Nephron progenitor cell (in vitro differentiated cells): ENCODE measurements at places on chromosomes 1 and 21.

- no peak for DNase-seq
These were observed 15.9 kb downstream of the RCAN1 start for GRCh38 chr21:34598931-34599400.

GRCh38 chr1:150525348-150525747 is 9.8 kb downstream of the FALEC start:
- no peak for DNase-seq

DNA sequence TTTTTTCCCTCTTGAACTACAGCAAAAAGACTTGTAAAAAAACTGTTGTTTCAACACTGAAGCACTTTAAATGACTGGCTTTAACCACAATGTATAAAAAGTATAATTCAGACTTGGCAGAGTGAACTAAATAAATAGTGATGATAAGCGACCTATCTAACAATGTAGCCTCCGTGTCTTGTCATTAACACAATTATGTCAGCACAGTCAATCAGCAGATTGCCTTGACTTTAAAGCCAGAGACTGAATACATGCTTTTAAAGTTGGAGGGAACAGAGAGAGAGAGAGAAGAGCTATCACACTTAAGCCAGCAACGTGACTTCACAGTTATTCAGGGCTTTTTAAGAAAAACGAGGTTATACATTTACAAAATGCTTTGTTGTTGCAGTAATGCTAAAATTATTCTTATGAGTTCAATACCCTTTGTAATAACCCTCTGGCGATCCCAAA is 378.1 kb downstream of the LMO4 start:
- DNase-seq = no peak

DNA sequence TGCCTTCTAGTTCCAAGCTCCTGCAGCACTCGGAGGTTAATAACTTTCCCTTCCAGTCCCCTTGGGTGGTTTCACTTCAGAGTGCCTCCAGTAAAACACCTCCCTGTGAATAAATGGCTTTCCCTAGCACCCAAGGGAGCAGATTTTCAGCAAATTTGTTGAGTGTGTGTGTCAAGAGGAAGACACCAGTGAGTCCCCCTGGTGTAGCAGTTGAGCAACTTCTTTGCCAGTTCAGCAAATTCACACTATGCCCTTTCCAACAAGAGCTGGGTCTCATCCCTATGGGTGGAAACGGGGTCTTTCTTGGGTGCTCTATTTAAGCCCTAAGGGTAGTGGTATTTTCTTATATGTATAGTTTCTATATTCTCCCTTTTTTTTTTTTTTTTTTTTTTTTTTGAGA is 806 bp upstream of the AADACL4 start:
- DNase-seq = no peak

- DNase-seq = no peak
These were observed 60.0 kb upstream of the IVNS1ABP start for GRCh38 chr1:185376840-185377635.

- no peak for DNase-seq
These were observed 2.3 kb downstream of the FUBP1 start for GRCh38 chr1:77976433-77977076.

GRCh38 chr21:27831816-27832569 is 865.1 kb upstream of the ADAMTS5 start:
- DNase-seq = no peak

- DNase-seq = no peak
These were observed 51.7 kb downstream of the BACE2 start for GRCh38 chr21:41219498-41220207.

DNA sequence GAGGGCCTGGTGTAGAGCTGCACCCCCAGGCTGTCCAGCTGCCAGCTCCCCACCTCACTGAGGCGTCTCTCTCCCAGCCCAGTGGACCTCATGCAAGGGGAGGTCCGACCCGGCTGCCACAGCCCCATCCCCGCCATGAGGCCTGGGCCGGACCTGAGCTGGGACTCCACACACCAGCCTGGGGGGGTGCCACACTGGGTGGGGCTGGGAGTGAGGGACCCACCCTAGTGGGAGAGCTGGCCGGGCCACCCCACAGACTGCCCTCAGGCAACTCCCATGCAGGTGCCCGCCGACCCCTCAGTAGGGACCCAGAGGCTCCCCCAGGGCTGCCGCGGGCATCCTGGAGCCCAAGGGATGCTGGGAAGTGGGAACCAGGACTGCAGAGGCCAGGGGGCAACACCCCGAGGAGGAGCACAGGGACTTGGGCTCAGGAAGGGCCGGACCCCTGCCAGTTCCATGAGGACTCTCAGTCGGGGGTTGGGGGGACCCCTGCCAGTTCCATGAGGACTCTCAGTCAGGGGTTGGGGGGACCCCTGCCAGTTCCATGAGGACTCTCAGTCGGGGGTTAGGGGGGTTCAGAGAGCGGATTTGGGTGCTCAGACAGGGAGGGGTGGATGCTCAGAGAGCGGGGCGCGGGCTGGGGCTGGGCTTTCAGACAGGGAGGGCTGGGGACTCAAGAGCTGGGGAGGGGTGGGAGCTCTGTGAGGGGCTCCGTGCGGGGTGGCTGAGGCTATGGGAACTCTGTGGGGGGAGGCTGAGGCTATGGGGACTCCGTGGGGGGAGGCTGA is 1.2 kb upstream of the RNF223 start:
- DNase-seq = peak; percentile 7

GRCh38 chr1:246680696-246681130 is 43.5 kb upstream of the SCCPDH start:
- DNase-seq = peak; percentile 31

DNA sequence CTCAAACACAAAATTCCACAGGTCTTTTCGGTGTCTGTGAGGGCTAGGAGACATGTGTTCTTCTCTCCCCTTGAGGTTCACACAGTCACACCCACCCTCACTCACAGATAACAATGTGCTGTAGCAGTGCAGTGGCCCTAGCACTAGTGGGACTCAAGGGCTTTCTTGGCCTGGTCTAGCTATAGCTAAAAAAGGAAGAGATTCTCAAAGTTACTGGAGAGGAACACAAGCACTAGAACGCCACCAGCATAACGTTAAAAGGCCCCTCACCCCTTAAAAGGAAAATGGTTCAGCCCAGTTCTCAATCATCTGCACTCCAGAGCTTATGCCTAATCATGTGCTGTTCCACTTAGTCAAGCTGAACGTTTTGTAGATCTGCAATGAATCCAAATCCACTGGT is 39.5 kb downstream of the RGS8 start:
- no peak for DNase-seq

GRCh38 chr1:191890433-191891088 is 267.7 kb upstream of the RGS18 start:
- DNase-seq = no peak

- DNase-seq = peak; percentile 89
These were observed 31.5 kb downstream of the CHD5 start for GRCh38 chr1:6148497-6149241.

DNA sequence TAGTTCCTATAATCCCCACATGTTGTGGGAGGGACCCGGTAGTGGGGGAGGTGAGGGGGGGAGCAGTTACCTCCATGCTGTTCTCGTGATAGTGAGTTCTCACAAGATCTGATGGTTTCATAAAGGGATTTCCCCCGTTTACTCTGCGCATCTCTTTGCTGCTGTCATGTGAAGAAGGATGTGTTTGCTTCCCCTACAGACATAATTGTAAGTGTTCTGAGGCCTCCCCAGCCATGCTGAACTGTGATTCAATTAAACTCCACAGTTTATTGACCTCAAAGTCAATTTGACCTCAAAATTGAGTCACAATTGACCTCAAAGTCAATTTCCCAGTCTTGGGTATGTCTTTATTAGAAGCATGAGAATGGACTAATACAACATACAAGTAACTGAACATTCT is 19.7 kb downstream of the DPH5 start:
- no peak for DNase-seq

DNA sequence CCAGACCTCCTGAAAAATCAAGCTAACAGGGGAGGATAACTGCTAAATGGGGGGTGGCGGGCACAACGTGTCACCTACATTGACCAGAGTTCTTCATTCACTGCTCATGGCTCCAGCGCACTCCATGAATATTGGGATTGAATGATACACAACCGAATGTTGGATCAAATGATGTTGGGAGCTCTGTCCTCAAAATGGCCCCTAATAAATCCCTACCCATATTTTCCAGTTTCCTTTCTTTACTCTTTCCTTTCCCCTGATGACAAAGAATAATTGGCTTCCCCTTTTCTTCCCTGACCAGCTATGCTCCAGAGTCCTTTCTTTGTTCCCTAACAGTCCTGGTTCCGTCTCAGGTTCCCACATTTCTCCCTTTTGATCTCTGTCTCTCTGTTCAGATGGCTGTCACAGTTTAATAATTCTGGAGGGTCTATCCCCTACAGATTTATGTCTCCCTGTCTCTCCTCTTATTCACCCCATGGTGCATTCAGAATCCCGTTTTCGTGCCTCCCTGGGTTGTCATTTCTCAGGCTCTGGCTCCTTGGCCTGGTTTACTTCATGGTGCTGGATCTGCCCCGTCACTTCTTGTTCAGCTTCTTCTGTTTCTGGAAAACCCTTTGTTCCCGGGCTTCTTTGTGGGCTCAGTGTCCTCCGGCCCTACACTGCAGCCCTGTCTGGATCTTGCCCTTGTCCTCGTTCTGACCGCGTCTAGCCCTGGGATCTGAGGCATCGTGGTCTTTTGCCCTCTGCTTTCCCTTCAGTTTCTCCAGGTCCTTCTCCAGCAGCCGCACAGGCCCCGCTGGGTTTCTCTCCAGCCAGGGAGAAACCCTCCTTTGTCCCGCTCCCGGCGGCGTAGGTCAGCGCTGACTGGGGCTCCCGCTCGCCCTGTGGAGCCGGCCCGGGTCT is 78.3 kb downstream of the NDUFS5 start:
- peak; percentile 60 for DNase-seq

DNA sequence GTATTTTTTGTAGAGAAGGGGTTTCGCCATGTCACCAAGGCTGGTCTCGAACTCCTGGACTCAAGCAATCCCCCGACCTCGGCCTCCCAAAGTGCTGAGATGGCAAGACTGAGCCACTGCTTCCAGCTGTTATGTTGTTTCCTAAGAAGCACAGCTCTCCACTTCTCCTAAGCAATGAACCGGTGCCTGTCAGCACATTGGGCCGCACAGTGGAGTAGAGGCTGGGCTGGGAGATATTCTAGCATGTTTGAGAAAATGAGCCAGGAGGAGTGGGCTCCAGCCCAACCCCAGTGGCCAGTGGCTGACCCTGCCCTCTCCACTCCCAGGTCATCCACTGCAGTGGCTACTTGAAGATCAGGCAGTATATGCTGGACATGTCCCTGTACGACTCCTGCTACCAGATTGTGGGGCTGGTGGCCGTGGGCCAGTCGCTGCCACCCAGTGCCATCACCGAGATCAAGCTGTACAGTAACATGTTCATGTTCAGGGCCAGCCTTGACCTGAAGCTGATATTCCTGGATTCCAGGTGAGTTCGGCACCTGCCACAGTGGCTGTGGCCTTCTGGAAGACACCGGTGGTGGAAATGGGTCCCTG is 27.0 kb downstream of the SIM2 start:
- no peak for DNase-seq

DNA sequence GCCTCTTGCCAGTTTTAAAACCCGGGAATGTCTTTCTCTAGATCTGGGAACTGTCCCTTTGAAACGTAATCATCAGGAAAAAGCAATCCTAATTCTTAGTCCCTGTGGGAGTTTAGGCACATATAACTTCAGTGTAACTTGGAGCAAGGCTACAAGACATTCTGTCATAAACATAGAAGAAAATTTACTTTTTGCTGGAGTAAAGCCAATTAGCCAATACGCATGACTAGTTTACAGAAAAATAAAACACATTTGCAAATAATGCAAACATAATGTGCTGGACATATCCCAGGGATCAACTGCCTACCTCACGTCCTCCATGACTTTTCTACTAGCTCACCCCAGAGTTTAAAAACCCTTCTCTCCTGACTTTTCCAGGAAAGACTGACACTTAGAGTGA is 970.6 kb downstream of the MRPL39 start:
- no peak for DNase-seq

DNA sequence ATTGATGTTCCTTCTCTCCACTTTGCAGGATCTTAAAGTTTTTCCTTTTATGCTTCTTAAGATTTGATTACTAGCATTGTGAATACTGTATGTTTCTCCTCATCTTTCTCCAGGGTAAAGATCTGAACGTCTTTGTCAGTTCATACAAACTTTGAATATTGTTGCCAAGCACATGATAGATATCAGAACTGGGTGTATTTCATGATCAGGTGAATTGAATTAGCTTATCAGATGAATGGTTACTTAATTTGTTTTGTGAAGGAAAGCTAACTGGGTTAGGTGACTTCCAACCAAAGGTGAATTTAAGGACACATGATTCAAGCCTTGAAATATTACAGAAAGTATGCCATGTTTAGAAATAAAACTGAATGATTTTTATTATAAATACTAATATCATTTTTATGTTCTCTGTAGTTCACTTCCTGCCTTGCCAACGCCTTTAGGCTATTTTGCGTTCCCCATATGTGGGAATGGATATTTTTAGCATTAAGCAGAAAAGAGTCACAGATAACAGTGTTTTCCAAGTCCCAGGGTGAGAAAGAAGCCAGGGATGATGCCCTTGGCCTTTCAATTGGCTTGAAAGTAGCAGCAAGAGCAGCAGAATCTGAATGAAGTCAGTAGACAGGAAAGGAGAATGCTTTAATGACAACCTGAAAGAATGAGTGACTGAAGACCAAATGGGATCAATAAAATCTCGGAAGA is 752.1 kb downstream of the NCAM2 start:
- no peak for DNase-seq

DNA sequence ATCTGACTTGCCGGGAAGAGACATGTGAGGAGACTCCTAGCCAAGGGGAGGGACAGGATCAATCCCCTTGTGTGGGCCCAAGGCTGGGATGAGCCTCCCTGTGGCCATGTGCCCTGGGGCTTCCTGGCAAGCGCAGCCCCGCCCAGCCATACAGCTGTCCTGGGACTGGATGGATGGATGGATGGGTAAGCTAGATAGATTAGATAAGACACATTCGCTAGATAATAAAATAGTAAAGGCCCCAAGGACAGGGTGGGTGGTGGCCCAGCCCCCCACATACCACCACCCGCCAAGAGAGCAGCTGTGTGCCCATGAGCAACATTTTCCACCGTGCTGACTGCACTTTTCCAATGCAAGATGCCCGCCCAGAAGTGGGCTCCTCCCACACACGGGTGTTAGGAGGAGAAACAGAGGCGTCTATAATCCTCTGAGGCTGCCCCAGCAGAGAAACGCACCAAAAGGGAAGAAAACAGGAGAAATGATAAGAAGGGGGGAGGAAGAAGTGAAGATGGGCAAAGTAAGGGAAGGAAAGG is 25.1 kb downstream of the ZBTB17 start:
- DNase-seq = no peak

GRCh38 chr21:25573409-25574206 is 33.7 kb downstream of the MRPL39 start:
- no peak for DNase-seq
